HFFc6 (cell line): ENCODE measurements at places on chromosomes 3 and 15. TPM values are rescaled to one million over a fixed set of nuclear protein-coding genes. Genes with fewer than 3 reads are reported as not detected.

Gene GP9
- not detected in 3 replicates for total RNA-seq

Gene COL7A1
- 74.9 to 112 TPM (median 85.8 TPM) in 3 replicates for total RNA-seq

- no peak for DNase-seq
These were observed 269.7 kb downstream of the ABHD5 start for GRCh38 chr3:43960448-43960840.

GRCh38 chr3:138384531-138384930 is 36.2 kb downstream of the MRAS start:
- DNase-seq: no peak

DNA sequence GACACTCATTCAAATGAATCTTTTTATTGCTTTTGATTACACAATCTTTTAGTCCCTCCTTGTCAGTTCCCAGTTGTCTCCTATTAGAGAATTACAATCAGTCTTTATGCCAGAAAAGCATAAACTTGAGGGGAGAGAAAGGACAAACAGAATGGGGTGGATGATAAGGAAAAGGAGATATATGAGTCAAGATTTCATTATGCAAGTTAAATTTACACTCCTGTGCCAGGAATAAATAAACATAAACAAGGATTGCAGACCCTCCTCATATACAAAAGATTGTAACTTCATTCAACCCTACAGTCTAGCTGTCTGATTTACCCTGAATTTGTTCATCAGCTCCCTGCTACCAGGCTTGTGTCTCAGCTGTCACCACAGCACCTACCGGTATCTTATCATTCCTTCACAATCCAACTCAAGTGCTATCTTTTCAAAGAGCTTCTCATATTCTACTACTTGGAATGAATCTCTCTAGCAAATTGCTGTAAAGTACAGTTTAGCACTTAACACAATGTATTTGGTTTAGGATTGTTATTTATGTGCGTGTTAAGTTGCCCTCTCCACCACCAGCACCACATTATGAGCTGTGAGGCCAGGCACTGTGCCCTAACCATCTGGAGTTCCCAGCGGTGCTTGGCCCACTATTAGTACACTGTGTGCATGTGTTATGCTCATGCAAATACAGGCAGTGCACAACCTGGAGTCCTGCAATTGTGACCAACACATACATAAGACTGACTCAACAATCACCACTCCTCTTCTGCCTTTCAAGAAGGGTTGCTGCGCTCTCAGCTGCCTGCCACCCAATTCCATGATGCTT is 504.1 kb downstream of the TBL1XR1 start:
- DNase-seq: no peak
